ENCODE measurements at places on chromosomes 13 and 19.

DNA sequence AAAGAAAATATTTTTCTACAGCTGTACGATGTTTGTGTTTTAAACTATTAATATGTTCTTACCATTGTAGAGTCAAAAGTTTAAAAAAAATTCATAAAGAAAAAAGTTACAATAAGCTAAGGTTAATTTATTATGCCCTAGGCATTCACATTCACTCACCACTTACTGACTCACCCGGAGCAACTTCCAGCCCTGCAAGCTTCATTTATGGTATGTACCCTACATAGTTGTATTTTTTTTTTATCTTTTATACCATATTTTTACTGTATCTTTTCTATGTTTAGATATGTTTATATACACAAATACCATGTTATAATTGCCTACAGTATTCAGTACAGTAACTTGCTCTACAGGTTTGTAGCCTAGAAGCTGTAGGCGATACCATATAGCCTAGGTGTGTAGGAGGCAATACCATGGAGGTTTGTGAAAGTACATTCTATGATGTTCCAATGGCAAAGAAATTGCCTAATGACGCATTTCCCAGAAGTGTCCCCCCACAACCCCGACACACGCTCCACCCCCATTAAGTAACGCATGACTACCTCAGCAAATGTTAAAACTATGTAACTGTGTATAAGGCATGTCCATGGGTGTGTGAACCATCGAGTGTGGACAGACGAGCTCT lies 60.4 kb downstream of the SLITRK6 start:
- DNase-seq, result no peak

DNA sequence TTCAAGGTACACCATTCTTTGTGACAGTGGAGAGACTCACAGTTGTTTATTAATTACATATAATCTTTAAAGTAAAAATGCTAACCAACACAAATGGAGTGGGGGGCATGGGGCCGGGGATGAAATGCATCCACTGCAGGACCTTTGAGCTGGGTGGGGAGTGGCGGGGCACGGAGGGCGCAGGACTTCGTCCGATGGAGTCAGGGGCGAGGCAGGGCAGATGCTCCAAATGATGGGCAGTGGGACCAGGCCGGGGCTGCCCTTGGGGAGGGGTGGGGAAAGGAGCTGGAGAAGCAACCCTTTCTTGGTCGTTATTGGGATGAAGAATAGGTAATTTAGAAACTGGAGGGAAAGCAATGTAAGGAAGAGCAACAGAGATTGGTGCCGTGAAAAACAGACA lies 220.0 kb downstream of the TEX29 start:
- no peak for DNase-seq

- no peak for DNase-seq
Observed at GRCh38 chr19:48962029-48962848, 2.9 kb upstream of the FTL start.

DNA sequence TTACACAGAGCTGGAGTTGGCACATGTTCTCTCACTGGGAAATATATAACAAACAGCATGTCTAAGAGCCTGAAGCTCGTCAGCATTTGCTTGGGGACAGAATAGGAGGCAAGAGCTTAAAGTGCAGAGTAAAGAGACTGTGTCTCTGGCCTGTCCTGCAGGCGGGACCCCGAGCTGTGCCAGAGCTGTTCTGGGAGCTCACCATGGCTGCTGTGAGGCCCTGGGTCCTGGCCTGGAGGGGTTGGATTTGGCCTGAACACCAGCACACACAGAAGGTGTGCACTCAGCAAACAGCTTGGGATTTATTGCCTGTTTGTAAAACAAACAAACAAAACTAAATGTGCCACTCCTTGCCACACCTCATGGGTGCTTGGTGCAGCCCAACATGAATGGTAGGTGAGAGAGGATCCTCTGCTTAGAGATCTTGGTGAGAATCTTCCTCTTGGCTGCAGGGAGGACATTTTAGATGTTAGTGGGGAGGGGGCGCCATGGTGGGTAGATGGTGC lies 60.9 kb downstream of the ERICH6B start:
- no peak for DNase-seq

GRCh38 chr19:33771384-33772101 lies 25.1 kb upstream of the KCTD15 start:
- DNase-seq, result no peak

GRCh38 chr13:42971691-42972347 lies 20.2 kb downstream of the EPSTI1 start:
- no peak for DNase-seq

DNA sequence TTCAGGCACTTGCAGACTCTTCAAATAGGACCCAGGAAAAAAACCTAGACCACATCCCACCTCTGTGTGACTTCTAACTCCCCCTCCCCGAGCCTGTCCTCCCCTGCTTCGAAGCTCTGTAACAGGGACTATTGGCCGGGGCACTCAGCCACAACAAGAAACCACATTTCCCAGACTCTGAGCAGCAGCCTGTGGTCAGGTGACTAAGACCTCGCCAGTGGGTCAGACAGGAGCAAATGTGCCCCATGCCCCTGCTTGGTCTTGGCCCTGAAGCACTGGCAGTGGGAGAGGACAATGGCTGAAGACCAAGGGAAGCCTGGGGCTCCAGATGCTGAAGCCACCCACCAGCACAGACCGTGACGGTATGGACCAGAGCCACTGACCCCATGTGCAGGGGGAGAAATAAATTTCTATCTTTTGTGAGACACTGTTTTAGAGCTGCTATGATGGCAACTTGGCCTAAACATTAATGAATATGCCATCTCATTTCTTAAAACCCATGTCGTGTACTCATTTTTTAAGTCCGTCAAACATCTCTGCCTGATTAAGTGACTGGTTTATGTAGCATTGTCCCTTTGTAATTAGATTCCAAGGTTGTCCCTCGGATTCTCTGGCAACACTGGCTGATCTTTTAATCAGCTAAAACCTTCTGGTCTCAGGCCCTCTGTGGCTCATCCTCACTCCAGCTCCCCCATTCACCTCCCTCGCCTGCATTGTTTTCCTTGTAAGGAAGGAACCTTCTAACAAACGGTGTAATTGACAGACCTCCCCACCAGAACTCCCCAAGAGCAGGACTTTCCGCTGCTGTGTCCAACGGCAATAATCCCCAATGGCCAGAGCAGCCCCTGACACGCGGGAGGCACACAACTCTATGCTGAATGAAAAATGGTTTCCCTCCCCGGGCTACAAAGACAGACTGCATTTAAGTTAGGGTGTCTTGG lies 98.4 kb downstream of the STK24 start:
- no peak for DNase-seq

GRCh38 chr19:55373306-55373992 lies 3.2 kb upstream of the TMEM190 start:
- DNase-seq, result no peak

Measured in esophagus squamous epithelium (tissue), 5 donors.